Upper lobe of left lung (tissue), 6 donors: ENCODE measurements at places on chromosomes 5 and 9.

DNA sequence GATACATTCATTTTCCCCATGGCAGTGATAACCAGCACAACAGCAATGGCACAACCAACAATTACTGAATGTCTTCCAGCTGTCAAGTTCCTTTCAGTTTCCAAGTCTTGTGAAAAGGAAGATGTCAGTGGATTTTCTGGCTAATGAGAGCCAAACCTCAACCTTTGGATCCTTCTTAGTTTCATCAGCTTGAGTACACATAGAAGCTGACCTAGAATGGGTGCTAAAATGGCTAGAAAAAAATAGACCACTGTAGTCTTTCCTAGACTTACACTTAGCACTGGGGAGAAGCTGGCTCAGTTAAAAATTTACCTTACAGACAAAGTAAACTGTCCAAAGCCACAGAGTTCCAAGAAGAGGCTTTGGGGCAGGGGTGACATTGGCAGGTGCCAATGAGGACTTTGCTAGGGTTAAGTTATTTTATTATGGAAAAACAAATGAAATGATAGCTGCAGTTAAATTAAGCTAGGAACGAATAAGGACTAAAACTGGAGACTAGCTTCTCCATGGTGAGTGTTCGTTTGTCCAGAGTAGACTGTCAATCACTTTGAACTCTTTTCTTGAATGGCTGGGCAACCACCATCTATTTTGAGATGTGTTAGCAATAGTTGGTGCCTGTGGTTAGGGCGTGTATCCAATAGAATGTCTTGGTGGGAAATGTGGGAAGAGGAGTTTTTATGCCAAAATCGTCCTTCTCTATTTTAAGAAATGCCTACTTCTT is 25.9 kb upstream of the TXN start:
- no peak for DNase-seq

- DNase-seq = no peak
These were observed 2.2 kb upstream of the OR2S2 start for GRCh38 chr9:35960039-35960655.

GRCh38 chr5:161400583-161400982 is 145.9 kb downstream of the GABRB2 start:
- no peak for DNase-seq

DNA sequence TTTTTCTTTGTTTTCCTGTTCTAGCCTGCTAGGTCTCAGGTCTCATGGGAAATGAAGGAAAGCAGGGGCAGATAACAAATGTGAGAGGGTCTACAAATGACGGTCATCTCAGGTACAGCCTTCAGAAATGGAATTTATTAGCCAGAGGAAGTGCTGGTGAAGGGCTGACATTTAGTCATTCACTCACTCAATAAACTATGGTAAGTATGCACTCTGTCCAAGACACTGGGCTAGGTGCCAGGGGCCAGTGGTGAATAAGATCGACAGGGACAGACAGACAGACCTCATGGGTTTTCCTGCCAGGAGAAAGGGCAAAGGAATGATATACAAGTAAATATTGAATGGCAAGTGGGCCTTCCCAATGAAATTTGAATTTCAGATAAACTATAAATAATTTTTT is 6.3 kb downstream of the PDE6A start:
- DNase-seq = no peak

- DNase-seq = no peak
These were observed 454.5 kb upstream of the ZNF608 start for GRCh38 chr5:125200866-125201373.

DNA sequence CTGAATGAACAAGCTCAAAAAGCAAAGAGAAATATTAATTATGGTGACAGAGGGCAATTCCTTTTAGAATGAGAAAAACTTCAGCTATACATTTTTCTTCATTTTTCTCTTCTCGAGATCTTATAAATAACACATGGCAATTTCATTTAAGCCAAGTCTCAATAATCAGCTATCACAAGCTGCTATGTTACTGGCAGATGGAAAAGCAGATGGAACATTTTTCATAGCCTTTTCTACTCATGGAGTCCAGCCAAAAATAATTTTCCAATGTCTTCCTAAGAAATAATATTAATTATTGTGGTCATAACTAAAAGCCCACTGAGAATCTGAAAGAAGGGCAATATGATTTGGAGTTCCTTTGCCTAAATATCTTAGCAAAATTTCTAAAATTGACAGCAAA is 35.6 kb downstream of the SKIC3 start:
- no peak for DNase-seq

DNA sequence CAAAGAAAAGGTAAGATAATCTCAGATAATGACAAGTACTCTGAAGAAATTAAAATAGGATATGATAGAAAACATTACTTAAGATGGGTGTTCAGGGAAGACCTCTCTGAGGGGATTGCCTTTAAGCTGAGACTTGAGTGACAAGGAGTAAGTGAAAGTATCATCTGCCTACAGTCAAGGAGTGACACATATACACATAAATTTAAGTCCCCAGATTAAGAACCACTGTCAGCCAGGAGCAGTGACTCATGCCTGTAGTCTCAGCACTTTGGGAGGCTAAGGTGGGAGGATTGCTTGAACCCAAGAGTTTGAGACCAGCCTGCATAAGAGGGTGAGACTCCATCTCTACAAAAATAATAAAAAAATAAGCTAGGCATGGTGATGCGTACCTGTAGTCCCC is 19.7 kb upstream of the ANKHD1 start:
- no peak for DNase-seq

DNA sequence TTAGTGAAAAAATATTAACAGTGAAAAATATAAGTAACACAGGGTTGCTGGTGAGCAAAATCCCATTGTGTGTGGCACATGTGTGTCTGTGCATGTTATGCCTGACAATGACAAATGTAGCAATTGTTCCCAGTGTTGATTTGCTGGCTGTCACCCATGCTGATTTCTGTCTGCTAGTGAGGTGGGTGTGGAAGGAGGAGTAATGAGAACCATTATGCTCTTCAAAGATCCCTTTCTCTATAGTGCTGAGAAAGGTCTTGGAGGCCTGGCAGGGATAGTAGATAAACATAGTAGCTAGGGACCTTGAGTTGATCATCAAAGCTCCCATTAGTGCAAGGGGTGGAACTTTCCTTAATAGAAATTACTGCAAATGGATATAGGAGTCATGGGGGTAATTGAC is 152.5 kb upstream of the CLINT1 start:
- no peak for DNase-seq

GRCh38 chr9:5586391-5586802 is 42.5 kb upstream of the RIC1 start:
- no peak for DNase-seq

GRCh38 chr9:82273121-82273520 is 284.5 kb downstream of the SPATA31D1 start:
- DNase-seq = no peak

DNA sequence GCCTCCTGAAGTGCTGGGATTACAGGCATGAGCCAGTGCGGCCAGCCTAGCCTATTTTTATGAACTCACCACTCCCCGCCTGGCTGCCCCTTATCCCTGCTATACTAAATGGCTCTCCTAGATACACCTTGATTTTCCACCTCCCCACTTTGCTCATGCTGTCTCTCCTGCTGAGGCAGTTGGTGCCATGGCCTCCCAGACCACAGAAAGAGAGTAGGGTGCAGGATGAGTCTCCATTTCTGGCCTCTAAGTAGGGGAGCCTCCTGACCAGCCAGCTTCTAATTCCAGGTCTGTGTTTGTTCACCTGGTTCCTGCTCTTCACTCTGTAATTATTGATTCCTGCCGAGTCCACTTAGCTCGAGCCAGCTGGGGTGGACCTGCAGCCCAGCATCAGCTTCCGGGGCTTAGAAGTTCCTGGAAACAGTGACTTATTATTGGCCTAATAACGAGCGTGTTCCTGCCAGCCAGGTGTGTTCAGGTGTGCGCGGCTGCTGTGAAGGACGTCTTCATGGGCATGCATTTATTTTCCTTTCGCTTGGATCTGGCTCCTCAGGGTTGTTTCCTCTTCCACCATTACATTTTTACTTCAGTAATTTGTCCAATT is 34.0 kb downstream of the ZNF618 start:
- DNase-seq = no peak

GRCh38 chr5:160496784-160497183 is 75.1 kb downstream of the PTTG1 start:
- no peak for DNase-seq

GRCh38 chr9:133151041-133151440 is 12.7 kb downstream of the GBGT1 start:
- no peak for DNase-seq

- DNase-seq = peak; percentile 86
These were observed 1.3 kb downstream of the PTCH1 start for GRCh38 chr9:95515272-95516113.

DNA sequence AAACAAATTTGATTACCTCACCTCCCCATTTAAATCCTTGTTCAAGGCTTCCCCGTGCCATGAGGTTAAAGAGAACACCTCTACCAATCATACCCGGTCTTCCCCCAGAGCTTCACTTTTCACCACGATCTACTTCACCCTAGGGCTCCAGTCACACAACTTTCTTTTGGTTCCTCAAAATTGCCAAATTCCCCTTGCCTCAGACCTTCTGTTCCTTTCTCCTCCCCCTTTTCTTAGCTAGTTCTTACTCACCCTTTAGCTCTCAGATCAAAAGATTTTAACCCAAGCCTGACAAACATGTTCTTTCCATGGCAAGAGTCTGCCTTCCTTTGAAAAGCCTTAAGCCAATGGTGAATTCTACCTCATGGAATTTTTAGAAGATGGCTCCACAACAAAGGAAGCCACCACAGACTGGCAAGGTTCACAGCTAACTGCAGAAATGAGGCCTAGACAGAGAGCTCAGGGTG is 56.7 kb downstream of the MAPKAP1 start:
- no peak for DNase-seq

GRCh38 chr5:36885566-36886485 is 9.3 kb downstream of the NIPBL start:
- DNase-seq = peak; percentile 15

DNA sequence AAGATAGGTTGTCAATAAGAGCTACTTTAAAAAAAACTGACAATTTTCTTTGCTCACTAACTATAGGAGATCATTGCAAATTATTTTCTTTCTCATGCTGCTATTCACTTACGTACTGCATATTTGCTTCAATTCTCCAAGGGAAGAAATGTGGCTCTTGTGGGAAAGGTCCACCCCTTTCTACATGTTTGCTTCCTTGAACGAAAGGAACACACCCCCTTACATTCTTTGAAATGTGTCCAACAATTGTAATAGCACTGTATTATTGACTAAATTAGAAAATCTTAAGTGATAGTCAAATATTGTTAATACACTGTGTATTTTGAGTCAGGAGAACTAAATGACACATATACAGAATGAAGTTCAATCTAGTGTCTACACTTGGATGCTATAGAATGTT is 5.2 kb downstream of the MEF2C start:
- no peak for DNase-seq

DNA sequence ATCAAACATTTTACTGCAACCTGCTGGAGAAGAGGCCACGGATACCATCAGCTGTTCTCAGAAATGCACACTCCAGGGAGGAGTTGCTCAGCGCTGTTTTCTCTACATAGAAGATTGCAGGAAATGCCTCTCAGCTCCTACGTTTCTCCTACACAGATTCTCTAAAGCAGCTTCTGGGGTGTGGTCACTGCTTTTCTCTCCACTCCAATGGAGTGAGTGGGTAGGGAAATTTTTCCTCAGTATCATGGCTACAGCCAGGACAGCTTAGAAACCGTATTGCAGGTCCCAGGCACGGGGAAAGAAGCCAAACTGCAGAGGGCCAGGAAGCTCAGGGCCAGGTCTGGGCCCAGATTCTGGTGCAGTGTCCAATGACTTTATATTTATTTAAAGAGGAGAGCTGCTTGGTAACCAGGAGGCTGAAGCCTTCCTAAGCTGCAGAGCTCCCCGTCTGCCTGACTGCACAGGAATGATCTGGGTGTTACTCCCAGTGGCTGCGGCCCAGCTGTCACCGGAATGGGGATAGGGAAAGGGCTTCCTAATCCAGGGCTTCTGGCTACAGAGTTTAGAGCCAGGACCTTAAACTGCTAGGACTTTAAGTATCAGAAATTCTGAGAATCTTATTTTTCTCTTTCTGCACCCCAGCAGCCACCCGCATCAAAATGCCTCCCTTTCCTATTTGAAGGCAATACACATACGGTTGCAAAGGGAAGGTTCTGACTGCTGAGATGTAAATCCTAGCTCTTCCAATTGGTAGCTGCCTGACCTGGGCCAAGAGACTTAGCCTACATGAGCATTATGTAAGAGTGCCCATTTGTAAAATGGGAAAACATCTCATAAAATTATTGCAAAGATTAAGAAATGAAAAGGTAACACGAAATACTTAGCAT is 1.4 kb upstream of the SPTAN1 start:
- no peak for DNase-seq

- peak; percentile 47 for DNase-seq
These were observed 8.2 kb downstream of the ACSL6 start for GRCh38 chr5:132003170-132003744.

DNA sequence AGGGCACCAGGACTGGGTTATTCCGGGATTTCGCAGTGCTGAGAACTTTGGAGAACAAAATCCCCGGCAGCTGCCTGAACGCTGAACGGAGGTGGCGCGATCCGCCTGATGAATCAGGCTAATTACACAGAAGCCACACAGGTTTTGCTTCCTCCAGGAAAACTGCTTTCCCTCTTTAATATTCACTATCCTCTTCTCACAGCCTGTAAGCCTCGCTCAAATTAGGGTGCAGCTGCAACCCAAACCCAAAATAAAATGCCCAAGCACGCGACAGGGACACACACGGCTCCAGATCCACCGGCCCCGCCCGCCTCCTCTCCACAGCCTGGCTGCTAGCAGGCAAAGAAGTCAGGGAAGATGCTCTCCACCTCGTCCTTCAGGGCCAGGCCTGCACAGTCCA is 6.0 kb downstream of the SOHLH1 start:
- DNase-seq = no peak

- no peak for DNase-seq
These were observed 212.3 kb downstream of the ICE1 start for GRCh38 chr5:5634817-5635216.

DNA sequence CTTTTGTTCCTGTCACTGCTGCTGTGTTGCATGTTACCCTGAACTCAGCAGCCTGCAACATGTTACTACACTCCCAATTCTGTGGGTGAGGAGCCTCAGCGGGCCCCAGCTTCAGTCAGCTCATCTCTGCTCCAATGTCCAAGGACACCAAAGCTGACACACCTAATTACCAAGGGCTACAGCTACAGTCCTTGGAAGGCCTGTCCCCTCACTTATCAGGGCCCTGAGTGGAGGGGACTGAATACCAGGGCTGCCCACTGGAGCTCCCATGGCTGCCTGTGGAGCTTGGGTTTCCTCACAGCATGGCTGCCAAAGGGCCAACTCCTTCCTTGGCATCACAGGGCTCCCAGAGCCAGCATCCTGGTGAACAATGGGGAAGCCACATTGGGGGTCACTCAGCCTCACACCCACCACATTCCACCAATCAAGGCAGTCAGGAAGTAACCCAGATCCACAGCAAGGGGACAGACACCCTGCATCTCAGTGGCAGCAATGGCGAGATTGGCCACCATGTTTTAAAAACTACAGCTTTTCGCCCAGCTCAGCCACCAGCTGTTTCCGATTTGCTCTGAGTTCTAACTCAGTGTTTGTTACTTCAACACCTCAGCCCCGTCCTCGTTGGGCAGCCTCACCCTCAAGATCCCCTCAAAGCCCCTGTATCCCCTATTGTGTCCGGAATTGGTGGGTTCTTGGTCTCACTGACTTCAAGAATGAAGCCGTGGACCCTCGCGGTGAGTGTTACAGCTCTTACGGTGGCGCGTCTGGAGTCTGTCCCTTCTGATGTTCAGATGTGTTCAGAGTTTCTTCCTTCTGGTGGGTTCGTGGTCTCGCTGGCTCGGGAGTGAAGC is 18.9 kb downstream of the SEMA4D start:
- no peak for DNase-seq
